ENCODE measurements at places on chromosomes 1 and 21. TPM values are rescaled to one million over a fixed set of nuclear protein-coding genes. Genes with fewer than 3 reads are reported as not detected.
A peak's percentile ranks its signal among the peaks of the same experiment; 100 is the strongest.

Gene UTS2
- total RNA-seq = 0.84 TPM

Gene DNASE2B
- total RNA-seq = not detected

Gene TFF3
- 4.2 TPM for total RNA-seq

Gene WLS
- 78.9 TPM for total RNA-seq

Gene HSD3B1
- total RNA-seq = not detected

Gene FALEC
- total RNA-seq = not detected

Gene CLCA4
- not detected for total RNA-seq

Gene BLACAT1
- total RNA-seq = not detected

Gene CLDN19
- total RNA-seq = 136 TPM

DNA sequence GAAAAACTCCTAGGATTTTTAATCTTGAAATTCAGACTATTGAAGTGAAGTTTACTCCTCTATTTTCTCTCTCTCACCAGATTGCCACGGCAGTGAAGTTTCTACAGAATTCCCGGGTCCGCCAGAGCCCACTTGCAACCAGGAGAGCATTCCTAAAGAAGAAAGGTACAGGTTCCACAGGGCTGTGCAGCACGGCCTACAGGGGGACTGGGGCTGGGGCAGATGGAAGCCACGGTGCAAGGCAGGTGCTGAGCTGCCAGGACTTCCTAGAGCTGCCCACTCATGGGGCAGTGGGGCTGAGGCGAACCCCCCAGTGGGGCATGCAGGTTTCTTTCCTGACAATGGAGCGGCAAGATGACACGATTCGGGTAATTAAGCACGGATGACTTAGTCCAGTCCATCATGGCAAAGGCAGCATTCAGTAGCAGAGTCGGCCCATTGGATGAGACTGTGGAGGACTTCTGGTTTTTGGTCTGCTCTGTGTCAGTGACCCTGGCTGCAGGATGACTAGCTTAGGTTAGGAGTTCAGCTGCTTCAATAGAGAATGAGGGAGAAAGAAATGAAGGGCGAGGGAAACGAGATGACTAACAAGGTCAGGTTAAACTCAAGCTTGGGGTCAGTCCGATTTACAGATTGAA lies 61.5 kb downstream of the PEX14 start:
- H3K27ac ChIP-seq = no peak overlapping the region
- no peak for DNase-seq
- H3K4me1 ChIP-seq = no peaks in the 10 kb centered on the region
- H3K27me3 ChIP-seq = no peaks in the 10 kb centered on the region
- no peak overlapping the region for H3K4me3 ChIP-seq
- H3K36me3 ChIP-seq = no peaks in the 10 kb centered on the region

DNA sequence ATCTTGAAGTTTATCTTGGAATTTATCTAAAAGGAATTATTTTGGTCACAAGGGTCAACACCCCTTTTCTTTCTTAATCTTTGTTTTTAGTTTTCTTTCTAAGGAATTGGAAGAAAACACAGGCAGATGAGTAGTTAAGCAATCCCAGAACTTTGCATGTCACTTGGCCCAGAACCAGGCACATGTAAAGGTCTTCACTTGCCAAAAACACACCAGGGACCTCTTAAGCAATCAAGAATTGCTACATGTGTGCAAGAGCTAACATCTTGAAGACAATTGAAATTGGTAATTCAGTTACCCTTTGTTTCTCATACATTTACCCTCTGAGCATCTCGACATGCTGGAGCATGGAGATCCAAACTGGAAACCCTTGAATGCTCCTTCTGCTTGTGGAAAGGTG lies 114.2 kb downstream of the ZC3H11B start:
- H3K27ac ChIP-seq = no peak overlapping the region
- no peaks in the 10 kb centered on the region for H3K4me1 ChIP-seq
- H3K4me3 ChIP-seq = no peak overlapping the region
- H3K27me3 ChIP-seq = no peaks in the 10 kb centered on the region
- DNase-seq = peak; percentile 32

- H3K36me3 ChIP-seq = no peaks in the 10 kb centered on the region
- no peaks in the 10 kb centered on the region for H3K27me3 ChIP-seq
- H3K4me1 ChIP-seq = no peaks in the 10 kb centered on the region
- no peak overlapping the region for H3K4me3 ChIP-seq
- no peak overlapping the region for H3K27ac ChIP-seq
These were observed 108.7 kb upstream of the ACTRT2 start for GRCh38 chr1:2912424-2913061.

DNA sequence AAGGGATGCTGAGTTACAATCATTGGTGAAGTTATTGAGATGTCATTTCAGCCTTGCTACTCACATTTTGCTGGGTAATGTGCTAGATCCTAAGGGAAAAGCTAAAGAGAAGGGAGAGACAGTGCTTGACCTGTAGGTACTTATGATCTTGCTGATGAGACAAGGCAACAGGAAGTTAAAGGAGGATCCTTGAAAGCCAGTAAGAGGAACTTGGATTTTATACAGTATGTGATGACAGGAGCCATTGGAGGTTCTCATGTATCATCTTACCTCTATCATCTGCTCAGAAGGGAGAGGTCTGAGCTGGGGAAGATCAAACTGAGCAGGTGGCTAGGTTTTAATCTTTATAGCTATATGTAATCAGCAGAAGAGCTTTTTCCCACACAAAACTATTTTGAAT lies 6.3 kb downstream of the APOBEC4 start:
- H3K27me3 ChIP-seq = no peaks in the 10 kb centered on the region
- no peaks in the 10 kb centered on the region for H3K36me3 ChIP-seq
- no peak overlapping the region for H3K27ac ChIP-seq
- no peak overlapping the region for H3K4me3 ChIP-seq
- no peaks in the 10 kb centered on the region for H3K4me1 ChIP-seq
- DNase-seq = no peak

DNA sequence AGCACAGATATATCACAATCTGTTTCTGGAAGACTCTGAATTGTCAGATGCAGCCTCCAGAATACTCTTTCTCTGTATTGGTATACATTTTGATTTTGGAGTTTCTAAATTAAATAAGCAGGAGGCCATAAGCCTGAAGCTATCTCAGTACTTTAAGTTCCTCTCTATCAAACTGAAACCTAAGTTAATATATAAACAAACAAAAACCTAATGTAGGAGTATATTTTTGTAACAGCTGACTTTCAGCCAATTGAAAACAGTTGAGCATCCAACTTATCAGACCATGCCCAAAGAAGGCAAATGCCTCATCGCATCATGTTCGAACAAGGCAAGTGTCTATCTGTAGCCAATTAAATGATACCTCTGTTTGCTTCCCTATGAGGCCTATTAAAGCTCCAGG lies 1054.4 kb downstream of the AMY1C start:
- no peaks in the 10 kb centered on the region for H3K4me1 ChIP-seq
- H3K4me3 ChIP-seq = no peak overlapping the region
- no peaks in the 10 kb centered on the region for H3K27me3 ChIP-seq
- no peak for DNase-seq

DNA sequence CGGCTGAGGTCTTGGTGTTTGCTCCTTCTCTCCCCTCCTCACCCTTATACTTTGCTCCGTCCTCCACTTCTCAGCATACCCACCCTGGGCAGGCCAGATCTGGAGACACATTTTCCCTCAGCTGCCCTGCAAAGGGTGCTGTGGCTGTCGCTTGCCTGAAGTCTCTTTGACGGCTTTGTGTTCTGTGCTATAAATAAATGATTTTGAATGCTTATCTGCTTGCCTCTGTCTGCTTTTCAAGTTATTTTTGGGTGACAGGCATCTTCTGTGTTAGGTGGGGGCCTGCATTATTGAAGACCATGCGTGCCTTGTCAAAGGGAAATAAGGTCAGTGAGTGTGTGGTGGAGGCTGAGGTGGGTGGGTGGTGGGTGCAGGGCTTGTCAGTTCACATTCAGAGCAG lies 66.9 kb upstream of the KCND3 start:
- H3K36me3 ChIP-seq = no peaks in the 10 kb centered on the region
- DNase-seq = no peak
- H3K27me3 ChIP-seq = no peaks in the 10 kb centered on the region
- H3K4me3 ChIP-seq = no peak overlapping the region

GRCh38 chr1:247297263-247298123 lies 34.2 kb downstream of the ZNF496 start:
- H3K27me3 ChIP-seq = no peaks in the 10 kb centered on the region
- peaks cover 8% of the 10 kb centered on the region for H3K36me3 ChIP-seq
- H3K4me3 ChIP-seq = no peak overlapping the region
- H3K4me1 ChIP-seq = no peaks in the 10 kb centered on the region
- H3K27ac ChIP-seq = no peak overlapping the region
- DNase-seq = no peak

- H3K4me3 ChIP-seq = no peak overlapping the region
- no peak overlapping the region for H3K27ac ChIP-seq
- no peaks in the 10 kb centered on the region for H3K27me3 ChIP-seq
- peaks cover 28% of the 10 kb centered on the region for H3K36me3 ChIP-seq
- no peaks in the 10 kb centered on the region for H3K4me1 ChIP-seq
These were observed 9.7 kb downstream of the HMGN1 start for GRCh38 chr21:39339231-39339630.

GRCh38 chr1:50453266-50453665 lies 30.0 kb upstream of the DMRTA2 start:
- no peak for DNase-seq
- no peaks in the 10 kb centered on the region for H3K36me3 ChIP-seq
- H3K27me3 ChIP-seq = no peaks in the 10 kb centered on the region
- H3K4me3 ChIP-seq = no peak overlapping the region
- H3K27ac ChIP-seq = no peak overlapping the region

GRCh38 chr1:17274186-17275170 lies 25.6 kb downstream of the PADI3 start:
- no peak overlapping the region for H3K27ac ChIP-seq
- no peaks in the 10 kb centered on the region for H3K36me3 ChIP-seq
- no peak for DNase-seq
- H3K4me3 ChIP-seq = no peak overlapping the region
- no peaks in the 10 kb centered on the region for H3K27me3 ChIP-seq

DNA sequence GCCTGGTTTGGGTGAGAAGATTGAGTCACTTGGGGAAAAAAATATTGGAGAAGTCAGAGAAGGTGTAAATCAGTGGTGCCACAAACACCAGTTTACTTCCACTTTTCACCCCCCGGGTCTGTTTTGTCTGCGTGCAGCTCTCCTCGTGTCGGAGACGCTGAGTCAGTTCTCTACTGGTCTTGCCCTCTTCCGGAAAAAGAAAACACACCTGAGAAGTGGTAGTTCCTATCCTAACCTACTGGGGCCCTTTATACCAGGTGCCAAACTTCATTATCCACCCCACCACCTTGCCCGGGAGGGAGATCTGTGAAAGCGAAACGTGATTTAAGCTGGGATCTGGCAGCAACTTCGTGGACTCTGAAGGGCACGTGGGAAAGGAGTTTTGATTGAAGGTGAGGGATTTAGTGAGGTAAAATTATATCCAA lies 855 bp upstream of the IVNS1ABP start:
- H3K27me3 ChIP-seq = no peaks in the 10 kb centered on the region
- H3K4me3 ChIP-seq = peak overlapping the region; percentile 97

- no peak for DNase-seq
- H3K4me1 ChIP-seq = peaks cover 6% of the 10 kb centered on the region
- no peak overlapping the region for H3K4me3 ChIP-seq
- H3K36me3 ChIP-seq = no peaks in the 10 kb centered on the region
- no peak overlapping the region for H3K27ac ChIP-seq
These were observed 67.0 kb downstream of the CACHD1 start for GRCh38 chr1:64536836-64537490.

DNA sequence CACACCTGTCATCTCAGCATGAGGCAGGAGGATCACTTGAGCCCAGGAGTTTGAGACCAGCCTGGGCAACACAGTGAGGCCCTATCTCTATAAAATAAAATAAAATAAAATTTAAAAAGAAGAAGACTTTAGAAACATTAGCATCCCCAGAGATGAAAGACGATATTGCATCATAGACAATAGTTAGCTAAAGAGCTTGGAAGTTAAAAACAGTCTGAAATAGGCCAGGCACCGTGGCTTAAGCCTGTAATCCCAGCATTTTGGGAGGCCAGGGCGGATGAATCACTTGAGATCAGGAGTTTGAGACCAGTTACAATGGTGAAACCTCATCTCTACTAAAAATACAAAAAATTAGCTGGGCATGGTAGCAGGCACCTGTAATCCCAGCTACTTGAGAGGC lies 59.3 kb downstream of the RIMS3 start:
- no peak overlapping the region for H3K4me3 ChIP-seq
- H3K4me1 ChIP-seq = no peaks in the 10 kb centered on the region
- no peaks in the 10 kb centered on the region for H3K27me3 ChIP-seq
- H3K36me3 ChIP-seq = no peaks in the 10 kb centered on the region
- DNase-seq = no peak

GRCh38 chr1:234583755-234584419 lies 26.1 kb downstream of the IRF2BP2 start:
- no peaks in the 10 kb centered on the region for H3K27me3 ChIP-seq
- no peak overlapping the region for H3K4me3 ChIP-seq
- H3K27ac ChIP-seq = peak overlapping the region; percentile 90
- no peaks in the 10 kb centered on the region for H3K36me3 ChIP-seq

- H3K36me3 ChIP-seq = no peaks in the 10 kb centered on the region
- peaks cover 35% of the 10 kb centered on the region for H3K4me1 ChIP-seq
These were observed 617 bp downstream of the KIRREL1 start for GRCh38 chr1:157993918-157994605.

DNA sequence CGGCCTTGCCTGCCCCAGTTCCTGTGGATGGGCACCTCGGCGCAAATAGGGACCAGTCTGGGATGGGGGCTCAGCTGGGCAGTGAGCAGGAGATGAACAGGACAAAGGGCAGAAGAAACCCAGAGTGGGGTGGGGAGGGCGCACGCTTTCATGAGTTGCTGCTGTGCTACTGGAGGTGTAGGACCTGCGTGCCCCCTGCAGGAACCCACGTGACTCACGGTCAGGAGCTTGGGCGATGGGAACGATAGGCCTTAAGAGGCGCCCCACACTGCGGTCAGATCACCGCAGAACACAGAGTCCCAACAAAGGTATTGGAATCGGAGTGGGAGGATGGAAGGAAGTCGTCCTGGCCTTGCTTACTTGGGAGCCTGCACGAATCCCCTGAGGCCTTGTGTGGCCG lies 17.2 kb downstream of the PRDM15 start:
- no peak overlapping the region for H3K27ac ChIP-seq
- H3K4me3 ChIP-seq = no peak overlapping the region
- peaks cover 4% of the 10 kb centered on the region for H3K4me1 ChIP-seq
- no peaks in the 10 kb centered on the region for H3K27me3 ChIP-seq
- no peak for DNase-seq
- H3K36me3 ChIP-seq = no peaks in the 10 kb centered on the region

DNA sequence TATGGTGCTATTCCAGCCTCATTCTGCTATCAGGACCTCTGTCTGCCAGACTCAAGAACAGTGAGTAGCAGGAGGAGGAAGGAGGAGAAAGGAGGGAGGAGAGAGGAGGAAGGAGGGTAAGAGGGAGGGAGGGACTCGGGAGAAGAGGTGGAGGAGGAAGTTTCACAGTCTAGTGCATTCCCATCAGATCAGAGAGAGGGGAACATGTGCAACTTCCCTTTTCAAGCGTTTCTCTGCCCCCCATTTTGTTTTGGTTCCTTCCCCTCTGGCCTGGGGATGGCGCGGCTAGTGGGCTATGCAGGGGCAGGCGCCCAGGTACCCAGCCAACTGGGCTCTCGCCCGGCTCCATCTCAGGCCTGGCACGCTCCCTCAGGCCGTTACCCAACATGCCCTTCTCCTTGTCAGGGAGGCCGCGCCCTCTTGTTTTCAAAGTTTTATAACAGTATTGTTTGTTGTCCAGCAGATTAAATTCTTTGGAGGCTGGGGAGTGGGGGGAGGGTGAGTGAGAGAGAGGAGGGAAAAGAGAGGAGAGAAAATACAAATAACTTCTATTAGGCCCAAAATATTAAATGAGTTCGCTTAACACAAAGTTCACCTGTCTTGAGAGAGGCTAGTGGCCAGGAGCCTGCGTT lies 56.0 kb downstream of the CD46 start:
- peak overlapping the region; percentile 86 for H3K27ac ChIP-seq
- no peak for DNase-seq
- peaks cover 90% of the 10 kb centered on the region for H3K36me3 ChIP-seq
- peaks cover 78% of the 10 kb centered on the region for H3K4me1 ChIP-seq
